Activated CD4-positive, alpha-beta memory T cell treated with anti-CD3 and anti-CD28 coated beads, Interleukin-2, amount 10 ng/mL, durations not matched to agents 7 days and 5 days (primary cell): ENCODE measurements at places on chromosomes 11 and 22.

DNA sequence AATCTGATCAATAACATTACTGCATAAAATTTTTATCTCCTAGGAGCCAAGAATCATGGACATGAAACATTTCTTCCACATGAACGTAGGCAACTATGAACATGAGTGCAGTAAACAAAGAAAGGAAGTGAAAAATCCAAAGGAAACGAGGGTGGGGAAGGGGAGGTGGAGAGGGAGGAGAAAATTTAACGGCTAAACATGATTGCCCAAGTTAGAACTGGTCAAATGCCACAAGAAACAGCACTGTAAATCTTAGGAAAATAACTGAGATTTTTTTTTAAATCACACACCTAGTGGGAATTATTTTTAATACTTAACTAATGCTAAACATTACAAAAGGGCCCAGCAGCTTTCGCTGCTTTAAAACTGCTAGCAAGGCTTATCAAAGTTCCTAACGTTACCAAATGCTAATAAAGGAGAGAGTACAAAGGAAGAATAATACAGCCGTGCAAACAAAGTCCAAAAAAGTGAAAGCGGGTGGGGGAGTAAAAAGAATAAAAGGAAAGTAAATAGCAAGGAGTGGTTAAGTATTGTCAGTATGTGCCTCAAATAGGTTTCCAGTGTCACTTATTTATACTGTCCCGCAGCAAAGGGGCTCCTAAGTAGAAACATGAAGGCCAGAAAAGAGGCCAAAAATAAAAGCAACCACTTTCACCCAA is 13.7 kb downstream of the NARS2 start:
- no peak for DNase-seq

DNA sequence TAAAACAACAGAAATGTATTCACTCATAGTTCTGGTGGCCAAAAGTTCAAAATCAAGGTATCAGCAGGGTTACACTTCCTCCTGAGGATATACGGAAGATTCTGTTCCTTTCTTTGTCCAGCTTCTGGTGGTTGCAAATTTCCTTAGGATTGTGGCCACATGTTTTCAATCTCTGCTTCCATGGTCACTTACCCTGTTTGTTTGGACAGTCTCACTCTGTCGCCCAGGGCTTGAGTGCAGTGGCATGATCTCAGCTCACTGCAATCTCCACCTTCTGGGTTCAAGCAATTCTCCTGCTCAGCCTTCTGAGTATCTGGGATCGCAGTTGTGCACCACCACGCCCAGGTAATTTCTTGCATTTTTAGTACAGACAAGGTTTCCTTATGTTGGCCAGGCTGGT is 534.3 kb downstream of the KCNA4 start:
- no peak for DNase-seq

- no peak for DNase-seq
Measured at GRCh38 chr22:37892566-37893335, 13.3 kb upstream of the MICALL1 start.

DNA sequence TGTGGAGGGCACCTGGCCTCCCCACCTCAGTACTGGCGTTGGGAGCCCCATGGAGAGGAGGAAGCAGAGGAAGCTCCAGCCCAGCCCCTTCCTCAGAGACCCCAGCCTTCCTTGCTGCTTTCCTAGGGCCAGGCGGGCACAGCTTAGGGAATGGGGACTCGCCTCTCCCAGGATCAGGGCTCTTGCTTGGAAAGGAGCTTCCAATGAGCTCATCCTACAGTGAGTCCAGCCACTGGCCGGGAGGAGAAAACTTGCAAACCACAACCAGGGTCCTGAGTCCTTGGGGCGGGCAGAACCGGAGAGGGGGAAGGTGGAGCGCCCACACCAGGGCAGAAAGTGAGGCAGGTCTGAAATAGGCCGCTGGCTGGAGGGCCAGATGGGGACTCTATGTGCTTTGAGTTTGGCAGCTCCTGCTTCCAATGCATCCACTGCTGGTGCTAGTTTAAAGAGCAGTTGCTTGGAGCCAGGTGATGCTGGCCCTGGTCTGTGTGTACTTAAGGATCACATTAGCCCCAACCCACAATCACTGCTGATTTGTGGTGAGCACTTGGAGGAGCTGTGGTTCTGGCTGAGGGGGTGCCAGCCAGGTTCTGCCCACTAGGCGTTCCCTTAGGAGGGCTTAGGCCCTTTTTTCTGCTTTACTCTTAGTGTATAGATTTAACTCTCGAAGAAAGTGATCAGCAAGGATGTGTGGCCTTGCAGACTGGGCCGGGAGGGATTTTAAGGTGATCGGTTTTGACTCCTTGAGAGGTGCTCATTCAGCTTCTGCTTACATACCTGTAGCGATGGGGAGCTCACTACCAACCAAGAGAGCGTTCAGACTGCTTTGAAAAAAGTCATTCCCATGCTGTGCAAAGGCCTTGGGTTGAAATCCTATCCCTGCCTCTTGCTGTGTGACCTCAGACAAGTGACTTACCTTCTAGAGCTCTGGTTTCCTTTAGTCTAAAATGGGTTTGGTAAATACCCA is 81.9 kb downstream of the TP53I11 start:
- no peak for DNase-seq

DNA sequence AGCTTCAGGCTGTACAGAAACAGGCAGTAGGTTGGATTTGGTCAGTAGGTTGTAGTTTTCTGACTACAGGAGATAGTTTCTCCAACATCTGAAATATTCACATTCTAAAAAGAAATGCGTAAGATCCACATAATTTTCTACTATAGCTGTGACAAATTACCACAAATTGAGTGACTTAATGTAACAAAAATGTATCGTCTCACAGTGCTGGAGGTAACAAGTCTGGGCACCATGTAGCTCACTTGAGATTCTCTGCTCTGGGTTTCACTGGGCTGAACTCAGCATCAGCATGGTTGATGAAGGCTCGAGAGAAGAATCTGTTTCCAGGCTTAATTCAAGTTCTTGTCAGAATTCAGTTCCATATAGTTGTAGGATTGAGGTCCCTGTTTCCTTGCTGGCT is 350.9 kb upstream of the CCDC179 start:
- no peak for DNase-seq

- no peak for DNase-seq
Measured at GRCh38 chr22:40175611-40176244, 2.0 kb upstream of the TNRC6B start.

DNA sequence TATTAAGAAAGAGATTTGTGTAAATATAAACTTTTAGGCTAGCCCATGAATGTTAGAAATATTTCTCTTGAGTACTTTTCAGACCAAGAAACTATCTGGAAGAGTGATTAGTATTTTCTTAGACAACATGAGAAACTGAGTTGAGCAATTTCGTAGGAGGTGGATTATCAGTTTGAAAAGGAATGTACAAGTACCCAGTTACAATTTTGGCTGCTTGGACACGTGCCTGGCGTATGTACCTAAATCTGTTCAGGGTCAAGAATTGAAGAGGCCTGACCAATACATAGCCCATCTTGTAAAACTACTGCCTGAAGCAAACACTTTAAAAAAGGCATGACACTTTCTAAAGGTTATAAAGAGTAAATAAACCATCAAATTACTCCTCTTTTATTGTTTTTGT is 71.1 kb downstream of the CCDC73 start:
- DNase-seq = no peak

DNA sequence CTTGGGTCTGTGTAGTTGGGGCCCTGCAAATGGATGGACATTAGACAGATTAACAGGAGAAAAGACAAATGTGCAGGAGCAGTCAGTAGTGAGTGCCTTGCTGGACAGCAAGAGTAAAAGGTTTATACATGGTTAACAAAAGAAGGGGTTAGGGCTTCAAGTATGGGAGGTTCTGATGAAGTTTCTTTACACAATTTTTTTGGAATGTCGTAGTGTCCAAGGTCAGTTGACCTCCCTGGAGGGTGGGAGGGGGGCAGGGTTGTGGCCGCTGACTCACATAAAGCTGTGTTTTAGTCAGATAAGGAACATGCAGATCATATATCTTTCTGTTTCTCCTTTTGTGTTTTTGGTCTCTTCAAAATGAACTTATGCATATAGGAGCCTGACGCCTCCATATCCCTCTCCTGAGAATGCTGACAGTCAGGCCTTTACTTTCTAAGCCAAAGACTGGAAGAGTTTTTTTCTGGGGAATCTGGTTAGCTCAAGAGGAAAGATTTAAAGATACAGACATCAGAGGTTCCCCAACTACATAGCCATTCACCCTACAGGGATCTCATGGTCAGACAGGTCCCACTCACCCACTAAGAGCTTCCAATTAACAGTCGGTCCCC is 134.3 kb downstream of the NECTIN1 start:
- DNase-seq = no peak

GRCh38 chr11:110509472-110509871 is 79.7 kb downstream of the FDX1 start:
- DNase-seq = no peak

DNA sequence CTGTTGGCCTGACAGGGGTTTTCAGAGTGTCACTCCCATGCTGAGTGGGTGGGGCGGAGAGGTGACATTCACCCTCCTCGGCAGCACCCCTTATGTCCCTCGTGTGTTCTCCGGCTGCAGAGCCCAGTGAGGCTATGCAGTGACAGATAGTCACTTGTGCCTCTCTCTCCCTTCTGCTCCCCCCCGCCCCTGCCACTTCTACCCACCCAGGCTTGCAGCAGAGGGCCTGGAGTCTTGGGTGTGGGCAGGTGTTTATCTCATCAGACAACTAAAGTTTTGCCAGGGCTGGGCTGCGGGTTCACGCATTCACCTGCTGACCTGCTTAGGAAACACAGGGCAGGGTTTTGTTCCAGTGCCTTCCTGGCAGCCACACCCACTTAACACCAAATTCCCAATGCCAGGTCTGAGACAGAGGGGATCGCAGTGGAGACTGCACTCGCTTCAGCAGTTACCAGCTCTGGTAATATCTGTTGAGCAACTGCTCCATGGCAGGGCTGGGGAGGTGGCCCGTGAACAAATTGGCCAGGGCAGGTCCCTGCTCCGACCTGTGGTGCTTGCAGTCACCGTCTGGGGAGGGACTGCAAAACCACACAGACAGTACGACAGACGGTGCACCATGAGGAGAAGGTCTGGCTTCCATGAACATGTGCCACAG is 50.5 kb upstream of the ADA2 start:
- no peak for DNase-seq

DNA sequence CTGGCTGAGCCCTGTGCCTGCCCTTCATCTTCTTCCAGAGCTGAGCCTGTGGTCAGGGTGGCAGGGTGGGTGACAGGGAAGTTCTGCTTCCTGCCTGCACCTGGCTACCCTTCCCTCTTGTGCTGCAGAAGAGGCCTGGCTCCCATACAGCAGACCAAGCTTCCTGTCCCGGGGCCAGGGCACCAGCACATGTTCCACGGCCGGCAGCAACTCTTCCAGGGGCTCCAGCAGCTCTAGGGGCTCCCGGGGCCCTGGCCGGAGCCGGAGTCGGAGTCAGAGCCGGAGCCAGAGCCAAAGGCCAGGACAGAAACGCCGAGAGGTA is 15.0 kb downstream of the ROBO3 start:
- no peak for DNase-seq

GRCh38 chr22:46826438-46827135 is 64.1 kb downstream of the TBC1D22A start:
- DNase-seq = no peak

- no peak for DNase-seq
Measured at GRCh38 chr11:134515081-134515960, 103.3 kb upstream of the B3GAT1 start.

GRCh38 chr11:77322926-77323590 is 21.6 kb upstream of the GDPD4 start:
- DNase-seq = no peak

DNA sequence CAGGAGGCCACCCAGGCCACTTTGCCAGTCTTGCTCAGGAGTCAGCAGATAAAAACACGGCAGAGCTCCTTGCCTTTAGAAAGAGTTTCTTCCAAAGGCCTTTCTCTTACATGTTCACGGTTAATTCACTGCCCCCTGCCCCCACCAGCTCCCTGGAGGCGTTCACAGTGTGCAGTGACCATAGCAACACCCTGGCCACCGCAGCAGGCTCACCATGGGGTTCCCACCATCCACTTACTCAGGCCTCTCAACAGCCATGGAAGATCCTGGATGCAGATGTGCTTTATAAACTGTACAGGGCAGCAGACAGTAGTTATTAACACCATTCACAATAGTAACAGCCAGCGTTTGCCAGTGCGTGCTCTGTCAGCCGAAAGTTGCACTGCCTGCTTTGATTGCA is 10.6 kb upstream of the MYO7A start:
- DNase-seq = no peak

DNA sequence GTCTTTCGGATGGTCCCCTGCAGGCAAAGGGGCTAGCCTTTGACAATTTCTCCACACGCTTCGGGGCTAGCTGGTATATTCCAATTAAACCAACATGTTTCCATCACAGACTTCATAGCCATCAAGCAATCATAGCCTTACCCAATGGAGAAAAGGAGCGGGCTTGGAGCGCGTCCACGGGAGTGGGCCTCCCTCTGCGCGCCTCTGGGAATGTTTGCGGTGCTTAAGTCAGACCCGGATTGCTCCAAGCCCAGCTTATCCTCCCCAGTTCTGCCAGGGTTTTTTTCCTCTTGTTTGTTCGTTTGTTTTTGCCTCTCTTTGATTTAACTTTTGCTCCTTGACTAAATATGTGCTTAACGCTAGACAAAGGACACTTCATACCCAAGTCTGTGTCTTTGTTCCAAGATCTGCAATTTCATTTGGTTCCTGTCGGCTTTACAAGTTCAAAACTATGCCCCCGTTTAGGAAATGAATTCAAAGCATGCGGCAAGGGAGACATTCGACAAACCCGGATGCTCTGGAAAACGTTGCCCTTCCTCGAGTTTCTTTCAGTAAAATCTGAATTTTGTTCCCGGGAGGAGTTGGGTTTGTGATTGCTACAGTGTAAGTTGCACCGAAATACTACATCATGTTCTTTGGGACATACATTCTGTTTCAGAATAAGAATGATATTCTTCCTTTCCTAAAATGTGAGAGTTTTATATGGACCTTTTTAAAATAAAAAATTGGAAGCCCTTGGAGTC is 1.0 kb upstream of the GLB1L2 start:
- no peak for DNase-seq

GRCh38 chr22:19620742-19621371 is 93.4 kb upstream of the SEPTIN5 start:
- no peak for DNase-seq

- no peak for DNase-seq
Measured at GRCh38 chr22:42868751-42869251, 11.7 kb upstream of the ARFGAP3 start.

- DNase-seq = no peak
Measured at GRCh38 chr11:119332111-119332765, 2.1 kb upstream of the RNF26 start.

- DNase-seq = no peak
Measured at GRCh38 chr11:67611165-67611564, 4.4 kb downstream of the NDUFV1 start.

- DNase-seq = no peak
Measured at GRCh38 chr11:67300756-67301312, 2.5 kb upstream of the SSH3 start.

DNA sequence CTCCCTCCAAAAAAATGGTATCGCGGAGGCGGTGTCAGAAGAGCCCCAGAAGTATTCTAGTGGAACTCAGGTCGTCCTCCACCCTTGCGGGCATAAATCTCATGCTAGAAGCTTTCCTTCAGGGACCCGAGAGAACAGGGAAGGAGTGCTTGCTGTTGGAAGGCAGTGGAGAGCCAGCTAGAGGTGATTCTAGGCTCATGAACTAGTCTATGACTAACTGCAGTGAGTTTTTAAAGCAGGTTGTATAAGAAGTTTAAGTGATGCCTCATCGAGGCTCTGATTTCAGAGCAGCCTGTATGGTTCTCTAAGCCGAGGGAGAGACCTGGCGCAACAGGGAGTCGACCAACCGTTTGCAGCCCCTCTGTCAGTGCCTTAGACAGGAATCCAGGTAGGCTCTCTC is 85.7 kb downstream of the TBC1D22A start:
- DNase-seq = no peak
